ENCODE measurements at places on chromosomes 2 and 18.

DNA sequence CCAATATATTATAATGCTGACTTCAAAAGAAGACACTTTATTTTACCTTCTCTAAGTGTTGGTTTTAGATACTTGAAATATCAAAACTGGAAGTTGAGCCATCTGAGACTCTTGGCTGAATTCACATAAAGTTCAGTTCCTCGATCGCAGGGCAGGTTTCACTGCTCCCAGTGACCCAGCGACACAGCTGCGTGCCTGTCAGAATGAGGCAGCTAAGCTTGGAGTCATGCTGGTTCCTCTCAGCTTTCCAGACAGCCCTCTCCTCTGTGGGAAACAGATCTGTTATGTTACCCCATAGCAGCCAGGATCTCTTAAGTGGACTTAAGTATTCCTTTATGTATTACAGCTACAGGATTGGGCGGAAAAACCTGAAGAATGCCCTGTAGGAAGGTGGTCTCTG lies 142.8 kb upstream of the ALPP start:
- H3K36me3 ChIP-seq = peaks cover 6% of the 10 kb centered on the region
- peaks cover 26% of the 10 kb centered on the region for H3K4me1 ChIP-seq
- no peak overlapping the region for H3K4me3 ChIP-seq
- DNase-seq = no peak

DNA sequence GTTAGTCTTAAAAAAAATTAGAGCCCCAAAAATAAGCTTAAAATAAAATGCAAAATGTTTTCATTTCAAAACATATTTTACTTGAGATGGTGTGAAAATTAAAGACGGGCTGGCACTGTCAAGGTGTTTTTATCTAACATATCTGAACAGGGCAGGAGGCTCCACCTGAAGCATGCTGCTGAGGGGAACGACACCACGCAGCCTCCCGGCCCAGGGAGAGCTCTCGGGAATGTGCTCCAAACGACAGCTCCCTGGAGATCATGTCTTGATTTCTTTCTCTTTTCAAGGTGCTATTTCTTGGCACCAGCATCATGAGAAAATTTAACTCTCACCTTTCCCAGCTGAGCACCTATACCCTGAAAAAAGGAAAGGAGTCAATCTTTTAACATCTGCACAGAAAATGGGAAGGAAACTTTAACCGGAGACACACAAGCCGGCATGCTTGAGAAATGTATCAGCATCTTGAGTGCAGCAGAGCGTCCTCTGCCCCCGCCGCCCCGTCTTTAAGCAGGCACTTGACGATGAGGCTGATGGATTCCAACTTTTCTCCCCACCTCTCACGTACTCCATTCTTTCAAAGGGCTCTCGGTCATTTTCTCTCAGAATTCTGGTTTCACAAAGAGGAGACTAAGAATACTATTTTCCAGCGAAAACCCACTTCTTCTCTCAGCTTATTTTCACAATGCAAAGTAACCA lies 56.6 kb downstream of the EIPR1 start:
- no peaks in the 10 kb centered on the region for H3K4me1 ChIP-seq
- no peak overlapping the region for H3K4me3 ChIP-seq
- H3K27me3 ChIP-seq = no peaks in the 10 kb centered on the region
- no peak overlapping the region for H3K27ac ChIP-seq

DNA sequence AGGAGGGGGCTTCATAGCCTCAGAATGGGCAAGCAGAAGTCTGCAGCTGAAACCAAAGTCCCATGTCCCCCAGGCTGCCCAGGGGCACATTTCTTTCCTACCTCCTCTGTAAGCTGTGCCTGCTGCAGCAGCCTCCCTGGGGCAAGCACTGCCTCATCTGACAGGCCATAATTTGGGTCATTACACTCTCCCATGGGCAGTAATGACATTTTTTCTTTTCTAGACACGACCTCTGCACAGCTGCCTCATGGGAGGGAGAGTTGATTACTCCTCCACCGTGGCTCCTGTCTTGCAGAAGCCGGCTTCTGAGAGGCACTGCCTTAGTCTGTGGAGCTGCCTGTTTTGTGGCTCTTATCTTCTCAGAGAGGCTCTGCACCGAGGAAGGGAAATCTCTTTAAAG lies 268.9 kb downstream of the TDRD15 start:
- no peak overlapping the region for H3K27ac ChIP-seq
- DNase-seq = no peak
- no peaks in the 10 kb centered on the region for H3K4me1 ChIP-seq
- H3K27me3 ChIP-seq = no peaks in the 10 kb centered on the region
- H3K4me3 ChIP-seq = no peak overlapping the region

GRCh38 chr18:60292186-60292585 lies 80.4 kb downstream of the MC4R start:
- H3K4me3 ChIP-seq = no peak overlapping the region
- DNase-seq = no peak
- H3K4me1 ChIP-seq = no peaks in the 10 kb centered on the region
- H3K27me3 ChIP-seq = no peaks in the 10 kb centered on the region
- H3K36me3 ChIP-seq = no peaks in the 10 kb centered on the region
- no peak overlapping the region for H3K27ac ChIP-seq

GRCh38 chr2:233416706-233417105 lies 62.4 kb downstream of the DGKD start:
- H3K27ac ChIP-seq = no peak overlapping the region
- no peaks in the 10 kb centered on the region for H3K27me3 ChIP-seq
- no peak overlapping the region for H3K4me3 ChIP-seq
- no peaks in the 10 kb centered on the region for H3K36me3 ChIP-seq
- H3K4me1 ChIP-seq = no peaks in the 10 kb centered on the region
- no peak for DNase-seq

DNA sequence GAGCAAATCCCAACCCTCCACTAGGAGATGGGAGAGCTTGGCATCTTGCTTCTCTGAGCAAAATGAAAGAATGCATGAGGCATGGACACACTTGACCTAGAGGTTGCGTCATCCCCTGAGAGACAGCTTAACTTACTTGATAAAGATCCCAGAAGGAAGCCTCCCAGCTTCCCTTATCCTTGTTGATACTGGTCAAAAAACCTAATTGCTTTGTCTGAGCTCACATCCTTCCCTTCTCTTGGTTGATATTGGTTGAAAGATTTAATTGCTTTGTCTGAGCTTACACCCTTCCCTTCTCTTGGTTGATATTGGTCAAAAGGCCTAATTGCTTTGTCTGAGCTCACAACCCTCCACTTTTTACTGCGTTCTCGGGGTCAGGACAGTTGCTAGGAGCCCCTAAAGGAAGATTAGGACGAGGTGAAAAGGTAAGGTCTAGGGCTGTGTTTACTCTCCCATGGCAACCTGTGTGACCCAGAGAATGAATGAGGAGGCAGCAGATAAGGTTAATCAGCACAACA lies 12.2 kb upstream of the BOD1L2 start:
- no peak overlapping the region for H3K4me3 ChIP-seq
- no peak for DNase-seq
- no peaks in the 10 kb centered on the region for H3K4me1 ChIP-seq
- no peaks in the 10 kb centered on the region for H3K27me3 ChIP-seq
- no peak overlapping the region for H3K27ac ChIP-seq

DNA sequence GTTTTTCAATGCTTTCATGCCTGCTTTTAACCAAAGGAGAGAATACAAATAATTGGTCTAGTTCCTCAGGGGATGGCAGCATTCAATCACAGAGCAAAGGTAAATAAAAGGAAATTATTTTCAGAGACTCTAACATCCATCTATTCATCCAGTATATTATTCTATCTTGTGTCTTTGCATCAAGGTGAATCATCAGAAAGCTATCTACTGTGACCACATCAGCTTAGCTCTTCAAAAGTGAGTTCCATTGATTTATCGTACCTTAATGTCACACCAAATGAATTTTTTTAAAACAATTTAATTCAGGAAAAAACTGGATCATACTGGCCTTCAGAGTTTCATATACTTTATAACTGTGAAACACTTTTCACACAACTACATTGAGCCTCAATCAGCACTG lies 66.1 kb downstream of the CHN1 start:
- H3K4me3 ChIP-seq = no peak overlapping the region
- no peak overlapping the region for H3K27ac ChIP-seq
- no peak for DNase-seq
- H3K36me3 ChIP-seq = peaks cover 4% of the 10 kb centered on the region
